H7 (cell line): ENCODE measurements at places on chromosomes 5 and 9.

DNA sequence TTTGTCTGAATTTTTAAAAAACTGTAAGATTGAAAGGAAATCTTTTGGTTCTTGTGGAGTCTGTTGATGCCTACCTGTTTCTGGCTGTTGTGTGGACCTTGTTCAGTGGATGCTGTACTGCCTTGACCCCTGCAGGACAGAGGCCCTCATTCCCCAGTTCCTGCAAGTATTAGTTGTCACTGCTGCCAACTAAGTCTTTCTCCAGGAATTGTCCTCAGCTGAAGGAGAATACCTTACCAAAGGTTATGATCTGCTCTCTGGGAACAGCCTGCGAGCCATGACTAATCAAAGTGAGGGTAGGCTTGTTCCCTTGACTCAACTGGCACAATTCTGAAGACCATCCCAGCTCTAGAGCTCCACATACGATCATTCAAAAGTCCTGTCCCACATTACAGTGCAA lies 145.3 kb upstream of the FST start:
- DNase-seq = no peak

DNA sequence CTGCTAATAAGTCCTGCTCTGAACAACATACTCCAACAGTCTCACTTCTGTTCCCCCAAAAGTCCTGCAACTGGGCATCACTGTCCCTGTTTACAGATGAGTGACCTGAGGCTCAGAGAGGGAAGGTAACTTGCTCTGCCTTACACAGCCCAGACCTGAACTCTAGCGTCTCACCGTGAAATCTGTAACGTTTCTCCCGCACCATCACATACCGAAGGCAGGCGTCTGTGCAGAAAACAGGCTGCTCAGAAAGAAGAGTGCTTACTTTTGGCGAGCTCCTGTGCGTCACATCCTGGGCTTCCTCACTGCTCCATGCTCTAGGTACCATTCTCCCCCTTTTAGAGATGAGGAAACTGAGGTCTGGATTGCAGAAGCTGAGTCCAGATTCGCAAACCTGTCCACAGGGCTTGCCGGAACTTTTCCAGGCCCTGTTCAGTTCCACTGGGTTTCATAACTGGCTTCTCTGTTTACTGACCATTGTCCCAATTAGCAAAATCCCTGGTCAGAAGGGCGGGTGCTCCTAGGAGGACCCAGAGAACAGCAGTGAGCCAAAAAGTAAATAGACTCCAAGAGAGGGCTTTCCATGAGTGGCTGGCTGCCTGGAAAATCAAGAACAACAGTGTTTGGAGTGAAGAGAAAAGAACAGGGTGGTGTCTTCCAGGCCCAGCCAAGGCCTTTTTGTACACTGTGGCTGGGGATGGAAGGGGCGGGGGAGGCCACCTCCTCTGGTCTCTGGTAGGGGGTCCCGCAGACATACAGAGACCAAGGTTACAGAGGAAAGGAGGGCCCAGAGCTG lies 27.1 kb downstream of the GSN start:
- DNase-seq = no peak

DNA sequence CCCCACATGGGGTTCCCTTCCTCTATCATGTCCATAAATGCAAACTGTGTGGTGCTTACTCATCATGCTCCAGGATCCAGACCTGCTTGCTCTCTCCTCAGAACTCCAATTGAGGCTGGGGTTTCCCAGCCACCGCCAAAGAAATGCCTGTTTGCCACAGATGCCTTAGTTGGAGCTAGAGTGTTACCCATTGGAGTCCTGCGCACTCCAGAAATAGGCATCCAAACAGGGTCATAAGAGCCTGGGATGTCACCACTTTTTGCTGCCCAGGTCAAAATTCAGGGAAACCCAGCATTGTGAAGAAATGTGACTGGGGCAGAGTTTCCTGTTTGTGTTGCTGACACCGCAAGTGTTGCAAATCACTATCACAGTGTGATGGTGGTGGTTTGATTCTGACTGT lies 60.7 kb upstream of the SPDL1 start:
- DNase-seq = no peak

- no peak for DNase-seq
Measured at GRCh38 chr9:114177423-114178064, 22.2 kb downstream of the COL27A1 start.

GRCh38 chr9:126312584-126313551 lies 13.8 kb upstream of the MVB12B start:
- no peak for DNase-seq

DNA sequence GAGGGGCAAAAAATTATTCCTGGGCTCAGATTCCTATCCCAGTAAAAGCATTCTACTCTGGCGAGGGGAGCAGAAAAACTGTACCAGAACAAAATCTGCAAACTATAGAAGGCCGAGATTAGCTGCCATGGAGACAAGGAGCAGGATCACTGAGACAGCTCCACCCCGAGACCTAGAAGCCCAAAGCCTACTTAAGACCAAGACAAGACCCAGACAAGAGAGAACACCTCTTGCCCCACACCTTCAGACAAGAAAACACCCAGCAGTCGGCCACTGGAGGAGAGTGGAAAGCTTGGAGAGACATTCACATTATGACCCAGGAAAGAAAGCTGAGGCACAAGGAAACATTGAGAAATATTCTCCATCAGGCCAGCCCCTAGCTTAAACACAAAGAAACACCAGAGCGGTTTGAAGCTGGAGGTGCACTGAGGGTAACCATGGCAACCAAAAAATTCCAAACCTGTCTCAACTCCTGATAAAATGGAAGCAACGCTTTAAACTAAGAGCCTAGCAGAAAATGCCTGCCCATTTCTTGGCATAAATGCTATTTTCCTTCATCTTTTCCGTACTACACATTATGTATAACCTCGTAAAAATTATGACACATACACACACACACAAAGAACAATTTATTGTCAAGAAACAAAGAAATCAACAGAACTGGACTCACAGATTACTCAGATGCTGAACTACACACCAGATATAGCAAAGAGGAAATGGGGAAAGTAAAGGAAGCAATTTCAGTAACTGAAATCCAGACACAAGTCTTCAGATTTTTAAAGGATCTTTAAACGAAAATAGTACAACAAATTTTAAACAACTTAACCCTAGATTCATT lies 53.8 kb upstream of the FTMT start:
- peak; percentile 0 for DNase-seq

DNA sequence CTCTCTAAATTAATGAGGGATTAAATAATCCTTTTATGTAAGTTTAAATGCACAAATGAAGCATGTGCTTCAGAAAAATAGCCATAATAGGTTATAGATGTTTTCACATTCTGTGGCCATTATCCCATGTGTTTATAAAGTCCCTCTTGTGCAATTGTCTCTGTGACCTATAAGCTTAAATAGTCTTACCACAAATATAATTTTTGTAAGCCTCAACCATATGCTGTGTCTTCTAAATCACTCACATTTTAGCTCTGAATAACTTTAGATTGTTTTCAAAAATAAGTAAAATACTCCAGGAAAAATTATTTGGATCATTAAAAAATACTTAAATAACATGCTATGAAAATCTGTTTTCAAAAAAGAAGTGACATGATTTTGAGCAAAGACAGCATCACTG lies 1894.7 kb downstream of the MAT2B start:
- no peak for DNase-seq

DNA sequence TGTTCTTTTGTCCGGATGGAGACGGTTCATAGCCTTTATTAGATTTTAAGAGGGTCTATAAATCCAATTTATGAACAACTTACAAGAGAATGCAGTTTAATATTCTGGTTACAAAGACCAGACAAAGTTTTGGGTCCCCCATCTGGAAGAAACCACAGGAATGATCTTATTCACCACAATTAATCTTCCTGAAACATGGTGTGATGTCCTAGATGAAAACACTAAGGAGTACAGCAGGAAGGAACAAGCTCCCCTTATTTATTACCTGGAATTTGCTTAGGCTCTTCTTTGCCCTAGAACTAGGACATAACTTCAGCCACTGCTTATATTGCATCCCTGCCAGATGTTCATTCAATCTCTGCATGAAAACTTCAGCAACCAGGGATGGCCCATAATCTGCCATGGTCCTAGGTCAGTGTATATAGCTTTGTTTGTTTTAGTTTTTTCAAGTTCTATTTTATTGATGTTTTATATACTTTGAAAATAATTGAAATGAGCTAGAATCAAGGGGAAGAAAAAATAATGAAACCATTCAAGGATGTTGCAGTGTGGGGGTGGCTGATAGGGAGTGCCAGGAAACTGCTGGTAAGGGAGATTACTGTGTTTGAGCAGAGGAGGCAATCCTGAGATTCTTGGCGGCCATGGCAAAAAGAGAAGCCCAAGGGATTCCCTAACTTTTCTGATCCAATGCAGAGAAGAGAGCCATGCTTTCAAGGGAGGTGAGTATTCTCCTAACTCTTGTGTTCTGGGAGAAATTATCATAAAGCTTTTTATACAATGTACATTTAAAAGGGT lies 16.8 kb downstream of the TXNDC8 start:
- DNase-seq = no peak

DNA sequence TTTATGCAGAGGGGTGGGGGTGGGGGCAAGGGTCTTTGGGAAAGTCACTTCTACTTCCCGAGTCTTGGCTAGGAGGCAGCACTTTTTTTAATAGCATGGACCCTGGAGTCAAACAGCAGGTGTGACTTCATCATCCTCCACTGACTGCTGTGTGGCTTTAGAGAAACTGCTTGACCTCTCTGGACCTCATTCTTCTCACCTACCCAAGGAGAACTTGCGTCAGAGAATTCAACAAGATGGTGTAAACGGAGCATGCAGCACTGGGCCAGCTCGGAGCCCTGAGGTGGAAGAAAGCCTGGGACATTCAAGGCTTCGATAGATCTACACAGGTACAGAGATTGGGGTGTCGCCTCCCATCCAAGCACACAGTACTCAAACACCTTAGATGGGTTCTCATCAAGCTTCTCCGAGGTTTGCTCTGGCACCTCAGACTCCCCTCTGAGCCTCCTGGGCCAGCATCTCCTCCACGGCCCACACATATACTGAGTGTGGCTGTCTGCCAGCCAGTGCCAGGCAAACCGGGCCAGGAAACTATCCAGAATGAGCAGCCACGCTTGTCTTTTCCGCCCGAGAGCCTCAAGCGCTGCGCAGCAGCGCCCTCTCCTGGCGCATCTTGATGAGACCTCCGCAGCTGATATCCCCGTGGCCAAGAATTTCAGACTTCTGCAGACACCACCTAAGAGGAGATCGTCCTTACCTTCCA lies 4.6 kb upstream of the SLC25A48 start:
- DNase-seq = peak; percentile 87

- DNase-seq = no peak
Measured at GRCh38 chr5:51201024-51201423, 182.2 kb upstream of the ISL1 start.

- DNase-seq = no peak
Measured at GRCh38 chr9:7027996-7028395, 270.2 kb downstream of the KDM4C start.

GRCh38 chr5:135013445-135013844 lies 20.6 kb downstream of the PITX1 start:
- no peak for DNase-seq

GRCh38 chr5:155136216-155136850 lies 122.8 kb downstream of the KIF4B start:
- DNase-seq = no peak

DNA sequence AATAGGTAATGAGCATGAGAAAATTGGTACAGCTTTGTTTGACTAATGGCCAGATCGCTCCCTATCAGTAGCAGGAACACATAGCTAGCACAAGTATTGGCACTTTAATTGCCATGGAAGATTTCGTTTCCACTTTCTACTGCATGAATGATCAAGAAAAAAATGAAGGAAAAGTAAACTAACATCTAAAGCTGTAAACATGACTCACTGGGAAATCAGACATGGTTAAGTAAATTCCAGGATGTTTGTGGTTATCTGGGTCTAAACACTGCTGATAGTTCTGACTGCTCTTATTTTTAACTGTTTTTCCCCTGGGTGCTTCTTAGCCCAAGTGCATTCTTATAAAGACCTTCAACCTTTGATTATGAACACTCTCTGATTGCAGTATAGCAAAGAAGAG lies 388.9 kb downstream of the NR2F1-AS1 start:
- no peak for DNase-seq

DNA sequence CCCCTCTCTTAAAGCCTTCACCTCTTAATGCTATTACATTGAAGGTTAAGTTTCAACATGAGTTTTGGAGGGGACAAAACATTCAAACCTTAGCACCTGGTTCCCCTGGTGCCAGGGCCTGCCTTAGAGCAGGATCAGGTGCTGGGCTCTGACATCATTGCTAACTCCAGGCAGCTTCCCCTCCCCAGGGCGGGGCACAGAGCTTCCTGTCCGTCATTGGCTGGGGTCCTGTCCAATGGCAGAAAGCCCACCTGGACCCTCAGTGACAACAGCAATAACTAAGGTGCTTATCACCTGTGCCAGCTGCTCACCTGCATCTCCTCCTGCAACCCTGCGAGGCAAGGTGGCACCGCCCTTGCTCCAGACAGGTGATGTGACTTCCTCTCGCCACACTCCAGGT lies 177.4 kb downstream of the NSG2 start:
- peak; percentile 46 for DNase-seq

DNA sequence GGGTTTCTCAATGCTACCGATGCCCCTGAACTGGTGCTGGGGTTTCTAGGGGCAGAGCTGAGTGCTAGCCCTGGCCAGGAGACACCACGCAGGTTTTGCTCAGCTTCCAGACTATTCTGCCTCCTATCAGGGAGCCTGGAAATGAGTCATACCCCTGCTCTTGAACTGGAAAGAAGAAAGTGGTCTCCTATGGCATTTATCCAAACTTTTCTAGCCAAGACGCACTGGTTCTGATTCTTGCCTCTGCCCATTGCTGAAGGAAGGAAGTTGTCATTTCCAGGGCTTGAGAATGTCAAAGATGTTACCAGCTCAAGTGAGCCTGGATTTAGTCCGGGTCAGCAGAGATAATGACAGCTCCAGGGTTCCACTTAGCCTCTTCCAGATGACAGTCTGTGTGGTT lies 561.9 kb downstream of the CDK5RAP2 start:
- no peak for DNase-seq

DNA sequence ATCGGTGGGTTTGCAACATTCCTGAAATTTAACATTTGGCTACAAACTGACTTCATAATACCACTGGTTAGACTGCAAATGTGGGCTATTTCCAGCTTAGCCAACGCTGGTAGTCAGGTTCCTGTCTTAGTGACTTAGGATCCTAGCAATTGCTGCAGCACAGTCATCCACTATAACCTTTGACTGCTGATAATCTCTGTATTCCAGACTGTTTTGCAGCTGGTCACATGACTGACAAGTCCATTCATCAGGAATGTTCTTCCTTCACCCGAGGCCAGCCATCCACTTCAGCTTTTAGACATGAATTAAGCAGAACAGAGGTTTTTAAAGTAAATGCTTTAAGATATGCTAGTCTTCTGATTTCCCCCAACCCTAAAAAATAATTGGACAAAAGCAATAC lies 425.9 kb upstream of the MPDZ start:
- no peak for DNase-seq

GRCh38 chr5:56461584-56461983 lies 228.5 kb upstream of the ANKRD55 start:
- DNase-seq = no peak

GRCh38 chr5:14628346-14628745 lies 36.2 kb upstream of the OTULIN start:
- peak; percentile 40 for DNase-seq
